ENCODE measurements at places on chromosomes 13 and 19.

DNA sequence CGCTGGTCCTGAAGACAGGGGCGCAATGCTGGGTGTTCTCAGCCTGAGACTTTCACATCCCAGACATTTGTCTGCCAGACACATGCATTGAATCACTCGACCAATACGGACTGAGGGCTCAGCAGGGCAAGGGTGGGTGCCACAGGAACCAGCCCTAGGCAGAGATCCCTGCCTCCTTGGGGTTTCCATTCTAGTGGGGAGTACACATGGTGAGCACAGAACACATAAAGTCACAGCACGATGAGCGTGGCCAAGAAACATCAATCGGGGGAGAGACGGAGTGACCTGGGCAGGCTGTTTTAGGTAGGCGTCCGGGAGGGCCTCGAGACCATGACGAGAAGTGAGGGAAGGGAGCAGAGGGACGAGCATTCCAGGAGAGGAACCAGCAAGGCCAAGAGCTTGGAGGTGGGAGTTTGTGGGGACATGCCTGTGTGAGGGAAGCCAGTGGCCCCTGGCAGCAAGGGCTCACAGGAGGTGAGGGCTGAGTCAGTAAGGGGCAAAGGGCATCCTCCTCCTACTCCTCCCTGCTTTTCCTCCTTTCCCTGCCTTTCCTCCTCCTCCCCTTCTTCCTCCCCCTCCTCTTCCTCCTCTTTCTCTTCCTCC is 126.3 kb upstream of the PEG3 start:
- DNase-seq = no peak

- peak; percentile 86 for DNase-seq
Observed at GRCh38 chr19:55384131-55384919, at the start of gene TMEM238. TMEM238 (minus strand) TSS chr19:55384292; CDS start chr19:55384259, 33 bp downstream.

- no peak for DNase-seq
Observed at GRCh38 chr19:46623915-46624502, 880 bp downstream of the PTGIR start.

DNA sequence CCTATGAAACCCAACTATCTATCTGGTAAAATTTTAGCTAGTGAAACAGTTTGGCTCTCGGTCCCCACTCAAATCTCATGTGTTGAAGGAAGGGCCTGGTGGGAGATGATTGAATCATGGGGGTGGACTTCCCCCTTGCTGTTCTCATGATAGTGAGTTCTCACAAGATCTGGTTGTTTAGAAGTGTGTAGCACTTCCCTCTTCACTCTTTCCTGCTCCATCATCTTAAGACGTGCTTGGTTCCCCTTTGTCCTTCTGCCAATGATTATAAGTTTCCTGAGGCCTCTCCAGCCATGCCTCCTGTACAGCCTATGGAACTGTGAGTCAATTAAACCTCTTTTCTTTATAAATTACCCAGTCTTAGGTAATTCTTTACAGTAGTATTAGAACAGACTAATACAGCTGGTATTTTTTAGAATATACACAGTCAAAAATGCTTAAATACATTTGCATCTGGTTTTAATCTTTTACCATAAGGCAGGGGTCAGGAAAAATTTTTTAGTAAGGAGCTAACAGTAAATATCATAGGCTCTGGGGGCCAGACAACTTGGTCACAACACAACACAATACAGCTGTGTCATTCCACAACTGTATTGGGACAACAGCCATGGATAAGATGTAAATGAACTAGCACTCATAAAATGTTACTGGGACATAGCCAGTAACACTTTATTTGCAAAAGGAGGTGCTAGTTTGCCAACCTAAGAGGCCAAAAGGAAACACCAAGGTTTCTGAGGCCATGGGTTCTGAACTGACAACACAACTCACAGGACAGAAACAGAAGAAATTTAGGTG is 24.3 kb downstream of the DZIP1 start:
- DNase-seq = no peak
